ENCODE measurements at places on chromosomes 11 and 22.

DNA sequence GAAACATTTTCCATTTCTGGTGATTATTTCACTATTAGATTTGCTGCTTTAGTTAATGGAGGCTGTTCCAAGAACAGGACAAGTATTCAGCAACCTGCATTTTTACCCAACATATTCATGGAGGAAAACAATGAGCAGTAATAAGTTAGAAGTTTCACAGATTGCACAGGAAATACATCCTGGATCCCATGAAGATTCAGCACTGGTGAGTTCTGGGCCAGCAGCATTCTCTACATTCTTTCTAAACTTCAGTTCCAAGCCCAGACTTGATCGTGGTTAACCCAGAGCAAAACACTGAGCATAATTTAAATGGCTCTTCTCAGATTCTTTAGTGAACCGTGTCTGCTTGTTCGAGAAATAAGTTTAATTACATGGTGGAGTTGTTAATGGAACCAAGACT, 3.8 kb downstream of the FJX1 start:
- H3K4me3 ChIP-seq = no peak overlapping the region
- DNase-seq = no peak
- no peak overlapping the region for H3K27ac ChIP-seq
- H3K4me1 ChIP-seq = no peaks in the 10 kb centered on the region
- H3K36me3 ChIP-seq = no peaks in the 10 kb centered on the region

- no peaks in the 10 kb centered on the region for H3K36me3 ChIP-seq
- H3K27ac ChIP-seq = no peak overlapping the region
- H3K4me1 ChIP-seq = peaks cover 6% of the 10 kb centered on the region
- no peaks in the 10 kb centered on the region for H3K27me3 ChIP-seq
Observed at GRCh38 chr11:26578998-26579661, 7.1 kb upstream of the MUC15 start.

DNA sequence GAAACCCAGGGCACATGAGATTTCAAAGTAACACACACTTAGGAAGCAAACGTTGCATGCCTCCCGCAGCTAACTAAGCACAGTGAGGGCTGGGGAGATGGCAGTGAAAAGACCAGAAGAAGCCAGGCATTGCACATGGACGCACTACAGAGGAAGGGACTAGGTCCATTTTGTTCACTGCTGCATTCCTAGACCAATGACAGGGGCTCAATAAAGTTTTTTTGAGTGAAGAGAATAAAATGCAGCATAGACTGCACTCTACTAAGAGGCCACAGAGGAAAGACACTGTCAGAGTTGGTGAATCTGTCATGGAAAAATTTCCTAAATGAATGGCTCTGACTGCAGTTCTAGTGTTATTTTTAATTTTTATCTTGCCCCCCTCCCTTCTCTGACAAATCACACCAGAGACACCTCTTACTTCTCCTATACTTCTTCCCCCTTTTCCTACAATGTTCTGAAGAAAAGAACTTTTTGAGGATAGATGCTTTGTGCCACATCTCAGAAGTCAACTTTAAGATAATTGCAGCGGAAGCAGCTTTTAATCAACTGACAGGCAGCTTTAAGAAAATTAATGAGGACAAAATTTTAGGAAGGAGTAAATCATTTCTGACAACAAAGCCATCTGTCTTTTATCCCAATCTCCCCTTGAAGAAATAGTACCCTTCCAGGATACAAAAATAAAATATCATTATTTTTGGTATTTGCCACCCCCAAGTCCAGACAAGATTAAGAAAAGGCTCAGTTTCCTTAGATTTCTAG, 34.8 kb upstream of the CHRM4 start:
- no peaks in the 10 kb centered on the region for H3K4me1 ChIP-seq
- H3K27me3 ChIP-seq = no peaks in the 10 kb centered on the region
- no peak overlapping the region for H3K27ac ChIP-seq
- no peak for DNase-seq
- no peak overlapping the region for H3K4me3 ChIP-seq

GRCh38 chr11:70328556-70328955, 58.1 kb downstream of the PPFIA1 start:
- H3K27ac ChIP-seq = no peak overlapping the region
- no peaks in the 10 kb centered on the region for H3K27me3 ChIP-seq
- DNase-seq = no peak
- peaks cover 21% of the 10 kb centered on the region for H3K36me3 ChIP-seq
- peaks cover 24% of the 10 kb centered on the region for H3K4me1 ChIP-seq

GRCh38 chr11:31199378-31199777, 170.2 kb downstream of the DCDC1 start:
- no peak overlapping the region for H3K27ac ChIP-seq
- no peaks in the 10 kb centered on the region for H3K4me1 ChIP-seq
- H3K4me3 ChIP-seq = no peak overlapping the region
- H3K27me3 ChIP-seq = no peaks in the 10 kb centered on the region
- peak; percentile 36 for DNase-seq

DNA sequence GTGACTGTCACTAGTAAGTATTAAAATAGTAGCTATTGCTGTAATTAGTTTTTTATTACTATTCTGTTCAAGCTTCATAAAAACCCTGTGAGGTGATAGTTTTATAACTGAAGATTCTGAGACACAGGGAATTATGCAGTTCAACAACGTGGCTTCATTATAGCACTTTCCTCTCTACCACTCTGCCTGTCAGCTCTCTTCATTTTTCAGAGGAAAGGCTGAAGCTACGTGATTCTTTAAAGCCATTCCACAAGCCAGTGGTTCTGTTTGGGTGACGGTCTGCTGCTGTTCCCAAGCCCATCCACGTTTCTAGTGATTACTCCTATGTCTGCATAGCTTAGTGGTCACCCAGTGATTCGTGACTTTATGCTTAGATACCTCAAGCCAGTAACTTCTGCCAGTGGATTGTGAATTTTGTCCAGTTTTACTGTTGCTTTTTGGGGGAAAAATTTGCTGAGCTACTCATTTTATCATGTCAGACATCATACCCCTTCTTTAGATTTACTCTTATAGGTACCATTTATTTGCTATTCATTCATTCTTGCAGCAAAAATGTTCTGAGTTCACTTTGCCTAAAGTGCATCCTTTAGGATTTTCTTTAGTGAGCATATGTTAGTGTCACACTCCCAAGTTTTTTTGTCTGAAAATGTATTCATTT, 59.8 kb downstream of the UVRAG start:
- DNase-seq = no peak
- H3K27me3 ChIP-seq = no peaks in the 10 kb centered on the region
- H3K4me1 ChIP-seq = no peaks in the 10 kb centered on the region
- no peak overlapping the region for H3K27ac ChIP-seq
- no peak overlapping the region for H3K4me3 ChIP-seq

- no peaks in the 10 kb centered on the region for H3K4me1 ChIP-seq
- no peaks in the 10 kb centered on the region for H3K36me3 ChIP-seq
- H3K4me3 ChIP-seq = no peak overlapping the region
- H3K27me3 ChIP-seq = peaks cover 4% of the 10 kb centered on the region
- H3K27ac ChIP-seq = no peak overlapping the region
- no peak for DNase-seq
Observed at GRCh38 chr22:49507607-49508292, 319.9 kb downstream of the BRD1 start.
